ENCODE measurements at places on chromosomes 4 and X.
A peak's percentile ranks its signal among the peaks of the same experiment; 100 is the strongest.

GRCh38 chrX:104253567-104254441 is 929 bp downstream of the ESX1 start:
- DNase-seq: no peak

GRCh38 chr4:153940916-153941315 is 152.0 kb upstream of the SFRP2 start:
- no peak for DNase-seq

DNA sequence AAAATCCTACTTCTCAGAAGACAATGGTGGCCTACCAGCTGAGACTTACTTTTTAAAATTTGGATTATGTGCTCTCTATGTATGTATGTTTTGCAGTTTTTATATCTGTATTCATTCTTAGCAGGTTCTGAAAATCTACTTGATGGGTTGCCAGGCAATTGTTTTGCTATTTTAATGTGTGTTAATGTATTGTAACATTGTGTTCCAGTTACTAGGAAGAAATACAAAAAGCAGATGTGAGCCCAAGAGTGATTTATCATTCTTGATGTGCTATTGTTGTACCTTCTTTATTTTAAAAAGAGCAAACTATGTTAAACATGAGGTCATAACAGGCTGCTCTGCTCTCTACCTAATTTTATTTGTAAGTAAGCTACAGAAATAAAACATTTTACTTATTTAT is 81.9 kb downstream of the REPS2 start:
- no peak for DNase-seq

DNA sequence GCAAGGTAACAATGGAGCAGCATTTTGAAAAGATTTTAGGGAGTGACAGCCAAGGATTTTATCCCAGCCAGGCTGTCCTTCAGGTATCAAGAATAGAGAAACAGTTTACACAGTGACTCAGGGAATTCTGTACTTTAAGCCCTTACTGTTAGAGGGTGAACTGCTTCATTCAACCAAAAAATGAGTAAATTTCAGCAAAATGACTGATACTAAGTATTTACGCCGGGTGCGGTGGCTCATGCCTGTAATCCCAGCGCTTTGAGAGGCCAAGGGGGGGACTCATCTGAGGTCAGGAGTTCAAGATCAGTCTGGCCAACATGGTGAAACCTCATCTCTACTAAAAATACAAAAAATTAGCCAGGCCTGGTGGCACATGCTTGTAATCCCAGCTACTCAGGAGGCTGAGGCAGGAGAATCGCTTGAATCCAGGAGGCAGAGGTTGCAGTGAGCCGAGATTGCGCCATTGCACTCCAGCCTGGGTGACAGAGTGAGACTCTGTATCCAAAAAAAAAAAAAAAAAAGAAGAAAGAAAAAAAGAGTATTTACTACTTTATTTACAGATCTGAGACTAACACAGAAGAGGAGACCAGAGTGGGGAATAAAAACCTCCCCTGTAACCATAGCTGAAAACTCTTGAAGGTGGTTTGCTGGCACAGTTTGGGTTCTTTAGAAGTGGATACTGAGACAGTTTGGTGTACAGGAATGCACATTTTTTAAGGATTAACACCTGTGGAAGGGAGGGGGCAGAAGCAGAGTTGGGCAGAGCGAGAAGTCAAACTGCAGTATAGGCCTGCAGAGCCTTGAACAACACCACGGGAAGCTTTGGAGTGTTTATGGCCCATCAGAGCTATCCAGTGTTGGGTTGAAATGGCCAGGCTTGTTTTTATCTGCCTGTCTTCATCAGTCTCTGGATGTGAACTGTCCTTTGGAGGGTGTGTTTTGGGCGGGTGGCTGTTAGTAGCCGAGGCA is 40.5 kb downstream of the TMEM131L start:
- DNase-seq: no peak

DNA sequence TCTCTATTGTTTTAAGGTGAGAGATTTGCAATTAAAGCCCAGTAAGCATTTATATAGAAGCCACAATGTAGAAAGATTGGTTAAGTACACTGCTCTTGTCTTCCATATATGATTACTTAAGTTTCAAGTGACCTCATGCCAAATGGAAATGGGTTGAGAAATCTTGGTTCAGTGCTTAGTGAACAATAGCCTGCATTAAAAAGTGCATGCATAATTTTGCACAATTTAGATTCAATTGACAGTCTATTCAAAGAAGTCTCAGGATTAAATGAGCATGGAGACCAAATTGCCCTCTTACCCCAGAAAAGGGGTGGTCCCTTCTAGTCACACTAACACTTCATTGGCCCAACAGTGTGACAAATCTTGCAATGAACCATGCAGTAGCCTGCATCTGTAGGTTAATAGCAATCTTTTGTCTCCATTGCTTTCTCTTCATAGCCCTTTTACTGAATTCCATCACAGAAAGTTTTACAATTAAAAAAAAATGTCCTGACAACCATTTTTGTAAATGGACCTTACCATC is 93.6 kb downstream of the HHIP start:
- no peak for DNase-seq

GRCh38 chr4:676871-677235 is 2.5 kb downstream of the MYL5 start:
- DNase-seq: no peak

GRCh38 chr4:130705023-130705422 is 1609.1 kb downstream of the C4orf33 start:
- DNase-seq: no peak

DNA sequence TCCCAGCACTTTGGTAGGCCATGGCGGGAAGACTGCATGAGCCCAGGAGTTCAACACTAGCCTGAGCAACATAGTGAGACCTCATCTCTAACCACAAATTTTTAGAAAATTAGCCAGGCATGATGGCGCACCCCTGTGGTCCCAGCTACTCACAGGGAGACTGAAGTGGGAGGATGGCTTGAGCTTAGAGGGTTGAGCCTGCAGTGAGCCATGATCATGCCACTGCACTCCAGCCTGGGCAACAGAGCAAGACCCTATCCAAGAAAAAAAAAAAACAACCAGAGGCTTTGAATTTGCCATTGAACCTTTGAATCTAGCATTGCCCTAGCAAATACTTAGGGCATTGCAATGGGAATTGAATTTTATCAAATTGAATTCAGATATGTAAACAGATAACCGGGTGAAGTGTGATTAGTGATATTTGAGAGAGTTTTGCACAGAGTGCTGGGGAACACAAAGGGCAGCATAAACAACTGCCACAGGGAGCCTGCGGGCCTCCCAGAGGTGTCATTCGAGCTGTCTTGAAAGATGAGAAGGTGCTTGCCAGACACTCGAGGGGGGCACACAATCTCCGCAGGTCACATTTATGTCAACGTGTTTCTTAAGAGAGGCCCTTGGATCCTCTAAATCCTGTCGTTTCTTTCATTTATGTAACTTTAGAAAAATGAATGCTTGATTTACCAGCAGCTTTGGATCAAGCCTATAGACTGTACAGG is 200.3 kb downstream of the AASDH start:
- no peak for DNase-seq

DNA sequence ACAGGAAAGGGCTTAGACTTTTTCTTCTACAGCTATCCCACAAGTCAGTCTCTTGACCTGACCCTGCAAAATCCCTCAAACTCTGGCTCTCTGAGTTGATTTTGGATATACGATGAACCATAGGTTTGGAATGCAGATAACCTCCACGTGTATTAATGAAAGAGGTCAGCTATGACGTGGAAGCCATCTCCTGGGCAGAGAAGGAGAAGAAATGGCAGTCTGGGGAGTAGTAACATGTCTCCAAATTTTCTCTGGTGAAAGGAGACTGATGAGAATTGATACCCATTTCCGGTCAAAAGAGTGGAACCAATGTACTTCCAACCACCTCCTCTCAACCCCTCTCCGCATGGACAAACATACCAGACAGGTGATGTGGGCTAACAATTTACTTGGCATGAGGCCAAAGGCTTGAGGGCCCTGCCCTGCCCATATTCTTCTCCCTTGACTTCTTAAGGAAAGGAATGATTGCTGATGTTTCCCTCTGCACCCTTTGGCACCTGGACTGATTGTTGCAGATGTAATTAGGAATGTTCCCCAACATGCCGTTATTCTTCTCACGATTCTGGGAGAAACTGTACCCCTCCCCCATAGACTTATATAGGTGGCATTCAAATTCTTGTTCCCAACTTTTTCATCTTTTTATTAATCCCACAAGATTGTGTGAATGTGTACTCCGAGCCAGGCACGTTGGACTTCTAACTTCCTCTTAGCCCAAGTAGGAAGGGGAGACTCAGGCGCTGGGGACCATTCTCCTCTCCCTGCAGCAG is 580 bp upstream of the PLS3 start:
- DNase-seq: peak; percentile 82

- no peak for DNase-seq
These were observed 13.6 kb upstream of the CXCL2 start for GRCh38 chr4:74112399-74113105.

- DNase-seq: no peak
These were observed 66.7 kb downstream of the RBMX2 start for GRCh38 chrX:130468395-130468923.

DNA sequence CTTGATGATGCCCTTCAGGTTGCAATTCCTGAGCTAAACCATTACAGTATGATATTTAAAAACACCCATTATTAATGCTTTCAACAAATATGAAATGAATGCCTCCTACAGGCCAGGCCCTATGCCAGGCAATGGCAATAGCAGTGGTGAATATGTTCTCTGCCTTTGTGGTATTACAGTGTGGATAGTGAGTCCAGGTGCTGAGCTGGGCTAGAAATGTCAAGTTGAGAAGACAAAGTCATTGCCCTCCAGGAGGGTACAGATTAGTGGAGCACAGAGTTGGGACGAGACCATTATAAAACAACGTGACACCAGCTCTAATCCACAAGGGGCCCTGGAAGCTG is 81.9 kb downstream of the RBM47 start:
- DNase-seq: no peak

DNA sequence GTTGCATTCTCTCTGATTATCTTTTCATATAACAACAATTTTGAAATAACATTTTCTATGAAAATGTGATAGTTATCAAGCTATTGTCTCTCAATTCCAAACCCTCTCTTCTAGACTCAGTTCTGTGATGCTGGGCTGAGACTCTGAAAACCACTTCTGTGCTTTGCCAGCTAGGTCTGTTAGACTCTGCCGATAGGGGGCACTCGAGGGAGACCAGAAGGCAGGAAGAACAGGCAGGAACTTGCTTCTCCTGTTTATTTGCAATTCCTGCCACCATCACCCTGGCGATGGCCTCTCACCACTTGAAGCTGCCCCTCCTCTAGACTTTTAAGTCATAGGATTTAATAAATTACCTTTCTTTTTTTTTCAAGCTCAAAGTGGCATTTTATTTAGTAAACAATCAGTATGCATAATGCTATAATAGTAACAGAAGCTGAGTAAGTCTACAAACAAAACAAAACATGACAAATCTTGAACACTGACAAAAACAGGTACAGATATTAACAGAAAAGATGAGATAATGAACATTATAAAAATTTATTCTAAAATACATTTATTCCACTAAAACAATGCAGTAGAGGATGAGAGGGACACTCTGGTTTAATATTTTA is 49.7 kb downstream of the RASL11B start:
- DNase-seq: peak; percentile 79

DNA sequence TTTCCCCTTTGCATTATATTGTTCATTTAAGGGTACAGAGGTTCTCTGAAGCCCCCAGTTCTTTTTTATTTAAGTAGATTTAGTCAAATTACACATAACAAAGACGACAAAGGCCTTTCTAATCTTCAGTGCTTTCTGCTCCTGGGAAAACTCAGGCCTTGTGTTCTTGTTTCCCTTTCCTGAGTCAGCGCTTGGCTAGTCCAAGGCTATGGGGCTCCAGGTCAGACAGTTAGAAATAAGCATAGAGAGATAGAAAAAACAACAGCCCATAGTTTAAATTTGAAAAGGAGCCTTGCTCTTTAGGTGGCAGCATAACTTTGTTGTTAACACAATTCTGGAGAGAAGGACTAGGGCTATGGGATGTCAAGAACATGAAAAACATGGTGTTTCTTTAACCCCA is 97.3 kb downstream of the PPP1R2C start:
- peak; percentile 56 for DNase-seq

DNA sequence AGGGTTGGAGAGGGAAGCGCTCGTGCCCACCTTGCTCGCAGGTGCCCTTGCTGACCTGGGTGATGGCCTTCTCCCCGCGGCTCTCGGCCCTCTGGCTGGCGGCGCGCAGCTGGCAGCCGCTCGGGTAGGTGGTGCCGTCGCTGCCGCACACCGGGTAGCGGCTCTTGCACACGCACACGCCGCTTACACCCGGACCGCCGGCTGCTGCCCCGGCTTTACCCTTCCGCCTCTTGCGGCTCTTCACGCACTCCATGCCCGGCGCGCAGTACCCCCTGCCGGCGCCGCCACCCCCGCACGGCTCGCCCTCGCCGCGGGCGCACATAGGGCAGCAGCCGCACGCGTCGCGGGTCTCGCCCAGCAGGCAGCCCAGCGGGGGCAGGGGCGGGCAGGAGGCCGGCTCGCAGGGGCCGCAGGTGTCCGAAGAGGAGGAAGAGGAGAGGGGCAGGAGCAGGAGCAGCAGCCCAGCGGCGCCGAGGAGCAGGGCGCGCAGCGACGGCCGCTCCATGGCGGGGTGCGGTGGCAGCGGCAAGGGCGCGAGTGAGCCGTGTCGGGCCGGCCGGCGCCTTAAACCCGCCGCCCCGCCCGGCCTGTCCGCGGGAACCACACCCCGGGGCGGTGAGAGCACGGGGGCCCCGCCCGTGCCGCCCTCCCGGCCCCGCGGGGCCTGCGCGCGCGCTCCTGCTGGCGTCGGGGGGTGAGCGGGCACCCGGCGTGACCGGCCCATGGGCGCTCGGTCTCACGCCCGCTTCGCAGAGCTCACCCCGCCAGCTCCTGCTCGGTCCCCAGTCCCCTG is at the start of gene IGFBP7:
Gene IGFBP7, minus strand, starts transcription at position 539 of the 793 bp plus-strand sequence. Its CDS starts 34 bp downstream, at position 505.
- peak; percentile 62 for DNase-seq

GRCh38 chr4:140312100-140312499 is 61.3 kb upstream of the SCOC start:
- no peak for DNase-seq

DNA sequence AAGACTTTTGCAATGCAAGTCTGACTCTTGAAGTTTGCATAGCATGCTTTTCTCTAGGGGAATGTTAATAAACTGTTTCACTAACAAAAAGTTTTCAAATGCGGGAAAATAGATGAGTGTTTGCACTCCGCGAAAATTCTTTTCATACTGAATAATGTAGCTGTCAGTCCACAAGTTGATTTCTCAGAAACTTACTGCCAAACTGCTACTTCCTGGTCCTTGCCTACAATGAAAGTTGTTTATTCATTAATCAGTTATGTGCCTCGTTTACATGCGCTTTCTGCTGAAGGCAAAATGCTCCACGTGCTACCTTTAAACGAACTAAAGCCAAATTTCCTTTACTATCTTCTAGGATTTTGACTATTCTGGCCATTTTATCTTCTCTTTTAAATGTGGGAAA is 166.2 kb downstream of the MAGEB17 start:
- no peak for DNase-seq

DNA sequence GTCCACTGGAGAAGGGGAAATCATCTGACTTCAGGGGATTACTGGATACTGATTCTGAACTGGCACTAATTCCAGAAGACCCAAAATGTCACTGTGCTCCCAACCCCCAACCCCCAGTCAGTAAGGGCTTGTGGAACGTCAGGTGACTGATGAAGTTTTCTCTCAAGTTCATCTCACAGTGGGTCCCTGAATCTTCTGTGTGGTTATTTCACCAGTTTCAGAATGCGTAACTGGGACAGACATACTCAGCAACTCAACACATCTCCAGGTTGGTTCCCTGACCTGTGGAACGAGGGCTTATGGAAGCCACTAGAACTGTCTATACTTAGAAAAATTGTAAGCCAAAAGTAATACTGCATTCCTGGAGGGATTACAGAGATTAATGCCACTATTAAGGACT is 45.3 kb downstream of the DDX60L start:
- DNase-seq: no peak

GRCh38 chr4:138112389-138112788 is 129.8 kb downstream of the SLC7A11 start:
- no peak for DNase-seq

- peak; percentile 16 for DNase-seq
These were observed 54.5 kb downstream of the CHM start for GRCh38 chrX:85992811-85993229.

Measured in fibroblast of villous mesenchyme (primary cell).